ENCODE measurements at places on chromosomes 1 and 21. TPM values are rescaled to one million over a fixed set of nuclear protein-coding genes. Genes with fewer than 3 reads are reported as not detected.
A peak's percentile ranks its signal among the peaks of the same experiment; 100 is the strongest.

PIGK gene
- 46.3 TPM for polyA plus RNA-seq

DNA sequence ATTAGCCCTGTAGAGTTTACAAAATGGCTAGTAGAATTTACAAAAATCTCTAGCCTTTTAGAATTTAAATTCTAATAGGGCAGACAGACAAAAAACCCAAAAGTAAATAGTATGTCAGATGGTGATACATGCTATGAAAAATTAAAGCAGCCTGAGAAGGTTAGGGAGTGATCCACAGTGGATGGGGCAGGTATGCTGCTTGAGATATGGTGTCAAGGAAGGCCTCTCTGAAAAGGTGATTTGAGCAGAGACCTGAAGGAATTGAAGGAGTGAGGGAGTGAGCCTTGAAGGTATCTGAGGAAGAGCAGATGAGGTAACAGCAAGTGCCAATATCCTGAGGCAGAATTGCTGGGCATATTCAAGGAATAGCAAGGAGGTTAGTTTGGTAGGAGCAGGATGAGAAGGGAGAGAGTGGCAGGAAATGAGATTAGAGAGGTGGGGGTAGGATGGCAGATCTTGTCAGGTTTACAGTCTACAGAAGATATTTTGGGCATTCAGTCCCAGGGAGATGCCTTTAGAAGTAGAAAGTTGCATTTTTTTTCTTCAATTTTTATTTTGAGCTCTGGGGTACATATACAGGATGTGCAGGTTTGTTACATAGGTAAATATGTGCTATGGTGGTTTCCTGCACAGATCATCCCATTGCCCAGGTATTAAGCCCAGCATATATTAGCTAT, 40.8 kb upstream of the DPH5 start:
- no peaks in the 10 kb centered on the region for H3K36me3 ChIP-seq
- H3K27me3 ChIP-seq: no peaks in the 10 kb centered on the region
- DNase-seq: no peak
- no peak overlapping the region for H3K4me3 ChIP-seq
- peaks cover 8% of the 10 kb centered on the region for H3K4me1 ChIP-seq

DNA sequence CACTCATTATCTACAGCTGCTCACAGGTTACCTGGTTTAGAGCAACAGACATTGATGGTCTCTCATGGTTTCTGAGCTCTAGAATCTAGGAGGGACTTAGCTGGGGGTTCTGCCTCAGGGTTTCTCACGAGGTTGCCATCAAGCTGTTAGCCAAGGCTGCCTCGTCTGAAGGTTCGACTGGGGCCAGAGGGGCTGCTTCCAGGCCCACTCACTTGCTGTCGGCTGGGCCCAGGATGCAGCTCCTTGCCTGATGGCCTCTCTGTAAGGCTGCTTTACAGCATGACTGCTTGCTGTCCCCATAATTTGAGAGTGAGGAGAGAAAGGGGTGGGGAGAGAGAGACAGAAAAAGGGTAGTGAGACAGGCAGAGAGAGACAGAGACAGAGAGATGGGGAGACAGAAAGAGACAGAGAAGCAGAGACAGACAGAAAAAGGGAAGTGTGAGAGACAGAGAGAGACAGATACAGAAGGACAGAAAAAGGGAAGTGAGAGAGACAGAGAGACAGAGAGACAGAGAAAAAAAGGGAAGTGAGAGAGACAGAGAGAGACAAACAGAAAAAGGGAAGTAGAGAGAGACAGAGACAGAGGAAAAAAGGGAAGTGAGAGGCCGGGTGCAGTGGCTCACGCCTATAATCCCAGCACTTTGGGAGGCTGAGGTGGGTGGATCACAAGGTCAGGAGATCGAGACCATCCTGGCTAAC, 106.8 kb upstream of the C1orf174 start:
- H3K27ac ChIP-seq: no peak overlapping the region
- no peaks in the 10 kb centered on the region for H3K4me1 ChIP-seq
- no peak for DNase-seq
- H3K4me3 ChIP-seq: no peak overlapping the region
- no peaks in the 10 kb centered on the region for H3K36me3 ChIP-seq
- no peaks in the 10 kb centered on the region for H3K27me3 ChIP-seq

DNA sequence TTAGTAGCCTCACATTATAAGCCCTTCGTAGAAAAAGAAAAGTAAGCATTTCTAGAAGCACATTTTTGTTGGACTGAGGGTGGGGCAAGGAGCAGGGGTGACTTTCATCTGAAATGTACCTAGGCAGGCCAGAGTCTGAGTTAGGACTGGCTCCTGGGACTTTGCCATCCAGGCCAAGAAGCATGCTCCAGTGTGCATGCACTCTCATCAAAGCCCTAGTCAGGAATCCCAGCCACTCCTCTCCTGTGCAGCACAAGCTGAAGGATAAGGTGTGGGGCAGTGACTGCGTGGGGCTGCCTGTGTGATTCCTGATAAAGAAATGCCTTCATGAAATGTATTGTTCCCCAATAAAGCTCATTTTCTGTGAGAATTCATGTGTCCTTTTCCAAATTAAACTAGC, 88.2 kb downstream of the GFI1 start:
- no peak overlapping the region for H3K27ac ChIP-seq
- H3K4me1 ChIP-seq: no peaks in the 10 kb centered on the region
- H3K27me3 ChIP-seq: no peaks in the 10 kb centered on the region
- no peaks in the 10 kb centered on the region for H3K36me3 ChIP-seq

DNA sequence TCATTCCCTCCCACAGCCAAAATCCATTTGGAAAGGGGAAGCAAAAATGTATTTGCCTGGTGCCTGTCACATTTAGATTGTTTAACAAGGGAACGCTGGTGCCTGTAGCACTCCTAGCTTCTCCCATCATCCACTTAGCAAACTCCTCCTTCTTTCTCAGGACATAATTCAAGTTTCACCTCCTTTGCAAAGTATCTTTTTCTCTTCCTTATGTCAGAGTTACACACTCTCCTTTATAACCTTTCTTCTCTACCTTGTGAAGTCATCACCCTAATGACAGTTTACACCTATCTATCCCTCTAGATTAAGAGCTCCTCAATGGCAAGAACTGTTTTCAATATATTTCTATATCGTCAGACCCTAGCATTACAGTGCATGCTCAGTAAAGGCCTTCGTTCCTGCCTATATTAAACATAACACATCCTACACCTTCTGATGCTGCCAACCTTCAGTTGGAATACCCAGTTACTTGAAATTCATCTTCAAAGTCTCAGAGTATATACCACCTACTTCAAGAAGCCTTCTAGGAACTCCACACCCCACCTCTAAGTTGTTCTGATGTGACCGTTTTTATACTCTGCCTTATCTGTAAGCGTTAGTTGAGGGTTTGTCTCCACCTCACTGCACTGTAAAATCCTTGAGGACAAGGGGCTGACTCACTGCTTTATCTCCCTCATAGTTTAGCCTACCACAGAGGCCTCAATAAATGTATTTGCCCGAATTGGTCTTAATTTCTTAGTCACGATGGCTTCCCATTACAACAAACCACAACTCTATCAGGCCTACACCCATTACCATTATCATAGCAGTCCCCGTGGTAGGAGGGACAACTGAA, 1.0 kb upstream of the EPS15 start:
- no peak for DNase-seq
- H3K4me3 ChIP-seq: no peak overlapping the region
- H3K4me1 ChIP-seq: peaks cover 23% of the 10 kb centered on the region
- no peaks in the 10 kb centered on the region for H3K36me3 ChIP-seq
- peak overlapping the region; percentile 1 for H3K27ac ChIP-seq
- no peaks in the 10 kb centered on the region for H3K27me3 ChIP-seq

- no peaks in the 10 kb centered on the region for H3K36me3 ChIP-seq
- no peaks in the 10 kb centered on the region for H3K4me1 ChIP-seq
- H3K4me3 ChIP-seq: no peak overlapping the region
- DNase-seq: no peak
- no peak overlapping the region for H3K27ac ChIP-seq
These were observed 143.0 kb upstream of the KCNK1 start for GRCh38 chr1:233470741-233471499.

- no peak overlapping the region for H3K27ac ChIP-seq
- no peaks in the 10 kb centered on the region for H3K36me3 ChIP-seq
- peaks cover 8% of the 10 kb centered on the region for H3K4me1 ChIP-seq
- DNase-seq: peak; percentile 28
- H3K4me3 ChIP-seq: no peak overlapping the region
These were observed 38.2 kb downstream of the MATN1 start for GRCh38 chr1:30684881-30685795.

DNA sequence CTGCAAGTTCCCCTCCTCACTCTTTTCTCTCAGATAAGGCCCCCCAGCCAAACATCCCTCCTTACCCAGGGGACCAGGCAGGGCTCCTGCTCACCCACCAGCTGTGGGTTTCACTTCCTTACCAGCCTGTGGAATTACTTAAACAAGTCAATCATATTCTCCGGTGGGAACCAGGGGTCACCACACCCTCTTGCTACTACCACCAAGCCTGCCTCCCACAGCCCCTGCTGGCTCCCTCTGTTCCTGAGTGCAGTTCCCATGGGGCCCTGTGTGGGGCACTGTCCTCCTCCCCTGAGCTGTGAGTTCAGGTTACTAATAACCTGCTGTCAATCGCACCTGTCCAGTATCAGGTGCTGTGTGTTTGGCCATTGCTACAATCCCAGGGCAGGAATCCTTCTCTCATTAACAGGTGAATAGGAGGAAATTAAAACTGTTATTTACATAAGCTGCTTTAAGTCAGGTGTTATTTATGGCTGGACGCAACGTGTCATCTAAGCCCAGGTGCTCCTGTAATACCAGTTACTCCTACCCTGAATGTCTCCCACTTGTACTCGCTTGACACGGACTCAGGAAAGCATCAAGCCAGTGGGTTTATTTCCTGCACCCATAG, 53.1 kb upstream of the LBR start:
- H3K36me3 ChIP-seq: no peaks in the 10 kb centered on the region
- no peak overlapping the region for H3K27ac ChIP-seq
- H3K4me1 ChIP-seq: peaks cover 17% of the 10 kb centered on the region

- no peak overlapping the region for H3K4me3 ChIP-seq
- H3K27ac ChIP-seq: no peak overlapping the region
- no peaks in the 10 kb centered on the region for H3K4me1 ChIP-seq
- H3K36me3 ChIP-seq: no peaks in the 10 kb centered on the region
- DNase-seq: no peak
These were observed 13.6 kb downstream of the DNAJC11 start for GRCh38 chr1:6688001-6688400.

CCDC27 gene
- polyA plus RNA-seq: not detected

GRCh38 chr1:28097100-28097472, 8.7 kb upstream of the EYA3 start:
- H3K4me3 ChIP-seq: no peak overlapping the region
- H3K36me3 ChIP-seq: no peaks in the 10 kb centered on the region
- H3K4me1 ChIP-seq: no peaks in the 10 kb centered on the region
- DNase-seq: no peak
- no peaks in the 10 kb centered on the region for H3K27me3 ChIP-seq

GRCh38 chr1:234978397-234979295, 150.0 kb downstream of the TOMM20 start:
- no peaks in the 10 kb centered on the region for H3K27me3 ChIP-seq
- H3K4me3 ChIP-seq: no peak overlapping the region

GRCh38 chr1:77802026-77802425, 22.6 kb downstream of the MIGA1 start:
- H3K27me3 ChIP-seq: no peaks in the 10 kb centered on the region
- H3K4me1 ChIP-seq: no peaks in the 10 kb centered on the region
- H3K4me3 ChIP-seq: no peak overlapping the region
- peaks cover 12% of the 10 kb centered on the region for H3K36me3 ChIP-seq
- H3K27ac ChIP-seq: no peak overlapping the region
